ENCODE measurements at places on chromosomes 6 and 20.

DNA sequence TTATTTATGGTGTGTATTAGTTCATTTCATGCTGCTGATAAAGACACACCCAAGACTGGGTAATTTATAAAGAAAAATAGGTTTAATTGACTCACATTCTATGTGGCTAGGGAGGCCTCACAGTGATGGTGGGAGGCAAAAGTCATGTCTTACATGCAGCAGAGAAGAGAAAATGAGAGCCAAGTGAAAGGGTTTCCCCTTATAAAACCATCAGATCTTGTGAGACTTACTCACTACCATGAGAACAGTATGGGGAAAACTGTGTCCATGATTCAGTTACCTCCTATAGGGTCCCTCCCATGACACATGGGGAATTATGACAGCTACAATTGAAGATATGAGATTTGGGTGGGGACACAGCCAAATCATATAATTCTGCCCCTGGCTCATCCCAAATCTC lies 150.0 kb upstream of the AHI1 start:
- DNase-seq: no peak

GRCh38 chr6:81480139-81480538 lies 272.3 kb downstream of the TENT5A start:
- no peak for DNase-seq

- no peak for DNase-seq
These were observed 57.5 kb downstream of the SNRNP48 start for GRCh38 chr6:7647504-7647903.

- no peak for DNase-seq
These were observed 108.4 kb downstream of the JAG1 start for GRCh38 chr20:10565191-10565921.

DNA sequence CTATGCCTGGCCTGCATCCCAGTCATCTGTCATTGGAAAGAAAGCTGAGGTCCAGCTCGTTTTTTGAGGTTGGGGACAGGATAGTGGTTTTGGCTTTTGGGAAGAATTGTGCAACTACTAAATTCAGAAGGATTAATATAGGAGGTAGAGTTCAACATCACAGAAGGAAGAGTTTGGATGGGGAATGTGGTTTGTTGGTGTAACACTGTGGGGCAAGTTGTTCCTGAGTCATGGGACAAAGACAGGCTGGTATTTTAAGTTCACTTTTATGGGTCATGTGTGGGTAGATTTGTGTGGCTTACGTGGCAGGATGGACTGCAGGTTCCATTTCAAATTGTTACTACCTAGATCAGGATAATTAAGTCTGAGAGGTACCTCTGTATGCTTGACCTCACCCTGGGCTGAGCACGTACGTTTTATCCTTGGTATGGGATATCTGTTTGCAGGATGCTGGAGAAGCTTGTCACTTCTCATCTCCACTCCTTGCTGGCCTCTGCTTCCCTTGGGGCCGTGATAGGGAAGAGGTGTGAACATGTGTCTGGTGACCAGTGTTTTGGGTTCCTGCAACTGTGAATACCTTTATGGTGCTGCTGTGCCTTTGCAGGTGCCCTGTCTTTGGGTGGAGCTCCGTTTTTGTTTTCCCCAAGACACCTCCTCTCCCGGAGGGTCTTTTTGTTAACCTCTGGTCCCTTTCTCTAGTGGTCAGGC lies 177.6 kb downstream of the JARID2 start:
- no peak for DNase-seq

- no peak for DNase-seq
These were observed 188.0 kb upstream of the TENT5A start for GRCh38 chr6:81940451-81940985.

DNA sequence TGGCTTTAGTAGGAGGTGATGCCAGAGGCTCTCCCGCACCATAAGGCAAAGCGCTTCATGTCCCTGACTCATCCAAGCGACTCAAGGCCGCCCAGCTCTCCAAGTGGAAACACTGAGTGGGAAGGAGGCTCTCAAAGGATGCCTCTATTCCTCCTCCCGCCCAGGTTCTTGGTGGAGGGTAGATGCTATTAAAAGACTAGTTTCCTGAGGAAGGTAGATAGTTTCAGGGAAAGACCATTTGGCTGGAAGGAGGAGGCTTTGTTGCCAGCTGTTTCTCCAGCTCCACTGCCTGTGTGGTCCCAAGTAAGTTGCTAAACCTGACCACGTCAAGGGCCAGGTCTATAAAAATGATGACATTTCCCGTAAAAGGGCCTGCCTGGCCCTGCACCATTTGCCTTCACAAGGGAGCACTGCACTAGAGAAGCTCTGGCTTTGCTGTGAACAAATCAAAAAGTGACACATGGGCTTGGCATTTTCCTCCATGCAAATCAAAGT lies 48.2 kb downstream of the GMDS start:
- no peak for DNase-seq

- DNase-seq: no peak
These were observed 176.6 kb upstream of the PTPRK start for GRCh38 chr6:128696691-128697689.

DNA sequence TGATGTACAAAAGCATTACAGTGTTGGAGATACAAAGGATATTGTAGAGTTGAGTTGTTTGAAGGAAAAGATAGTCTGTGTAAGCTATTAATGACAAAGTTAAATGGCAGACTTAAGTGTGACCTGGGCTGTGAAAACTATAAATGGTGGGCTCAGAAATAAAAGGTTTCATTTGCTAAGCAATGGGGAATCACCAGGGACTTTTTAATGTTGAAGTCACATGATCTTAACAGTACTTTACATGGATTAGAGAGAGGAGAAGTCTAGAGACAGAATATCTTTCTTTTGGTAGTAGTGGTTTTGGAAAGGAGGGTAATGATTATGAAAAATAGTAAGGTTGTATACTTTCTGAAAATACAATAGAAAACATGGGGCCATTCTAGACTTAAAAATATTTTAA lies 67.1 kb downstream of the SCAF8 start:
- no peak for DNase-seq

- DNase-seq: no peak
These were observed 53.2 kb downstream of the IRF4 start for GRCh38 chr6:444653-445275.

- no peak for DNase-seq
These were observed 39.9 kb downstream of the TMC2 start for GRCh38 chr20:2576317-2576727.

- DNase-seq: no peak
These were observed 77.2 kb upstream of the MC3R start for GRCh38 chr20:56171087-56172012.

GRCh38 chr6:84665401-84665800 lies 99.0 kb downstream of the TBX18 start:
- no peak for DNase-seq

GRCh38 chr20:50624351-50625016 lies 66.9 kb downstream of the RIPOR3 start:
- no peak for DNase-seq

DNA sequence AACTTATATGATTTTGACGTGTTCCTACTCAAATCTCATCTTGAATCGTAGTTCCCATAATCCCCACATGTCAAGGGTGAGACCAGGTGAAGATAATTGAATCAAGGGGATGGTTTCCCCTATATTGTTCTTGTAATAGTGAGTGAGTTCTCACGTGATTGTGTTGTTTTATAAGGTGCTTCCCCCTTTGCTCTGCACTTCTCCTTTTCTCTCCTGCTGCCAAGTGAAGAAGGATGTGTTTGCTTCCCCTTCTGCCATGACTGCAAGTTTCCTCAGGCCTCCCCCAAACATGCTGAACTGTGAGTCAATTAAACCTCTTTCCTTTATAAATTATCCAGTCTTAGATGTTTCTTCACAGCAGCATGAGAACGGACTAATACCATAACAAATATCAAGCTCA lies 83.2 kb downstream of the MANEA start:
- DNase-seq: no peak

DNA sequence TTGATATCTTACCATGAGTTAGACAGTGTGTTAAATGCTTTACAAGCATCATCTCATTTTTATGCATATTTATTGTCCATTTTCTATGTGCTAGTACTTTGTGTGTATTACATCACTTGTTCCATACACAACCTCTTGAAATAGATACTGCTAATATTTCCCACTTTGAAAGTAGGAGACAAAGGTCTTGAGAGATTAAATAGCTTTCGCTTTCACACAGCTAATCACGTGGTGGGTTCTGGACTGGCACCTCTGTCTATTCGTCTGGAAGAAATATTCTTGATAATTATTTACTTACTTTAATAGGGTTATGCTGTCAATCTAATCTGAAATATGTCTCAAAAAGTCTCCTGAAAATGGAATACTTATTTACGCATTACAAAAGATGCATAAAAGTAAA lies 30.2 kb downstream of the EPHA7 start:
- DNase-seq: no peak

DNA sequence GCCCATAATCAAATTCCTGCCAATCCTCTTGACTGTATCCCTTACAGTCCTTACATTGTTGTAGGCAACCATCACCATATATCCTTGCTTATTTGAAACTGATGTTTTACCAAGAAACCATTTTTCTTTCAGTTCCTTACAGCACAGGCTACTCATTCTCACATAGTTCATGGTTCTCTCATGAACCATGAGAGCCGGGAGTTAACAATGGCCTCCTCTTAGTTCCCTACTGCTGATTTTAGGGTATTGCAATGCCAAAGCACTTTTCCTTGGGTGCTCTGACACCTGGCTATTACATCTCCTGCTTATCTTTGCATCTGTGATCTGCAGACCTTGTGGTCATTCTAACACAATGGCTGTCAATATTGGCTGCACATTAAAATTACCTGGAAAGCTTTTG lies 133.4 kb downstream of the MYB start:
- DNase-seq: no peak

- no peak for DNase-seq
These were observed 26.8 kb downstream of the CST8 start for GRCh38 chr20:23517719-23518118.

DNA sequence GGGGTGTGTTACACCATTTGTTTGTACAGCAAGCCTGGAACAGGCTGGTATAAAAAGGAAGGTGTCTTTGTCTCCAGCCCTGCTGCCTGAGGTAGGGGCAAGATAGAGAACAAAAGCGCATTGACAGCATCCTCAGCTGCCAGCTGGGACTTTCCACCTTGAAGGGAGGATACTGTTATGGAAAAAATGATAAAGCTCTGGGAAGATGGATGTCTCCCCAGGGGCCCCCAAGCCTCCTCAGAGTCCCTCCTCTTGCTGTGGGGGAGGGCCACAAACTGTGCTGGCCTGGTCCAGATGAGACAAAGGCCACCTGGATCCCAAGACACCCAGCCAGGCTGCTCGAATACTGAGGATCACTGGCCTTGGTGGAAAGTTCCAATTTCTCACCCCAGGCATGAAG lies 13.0 kb downstream of the REM1 start:
- no peak for DNase-seq

GRCh38 chr6:36815962-36816735 lies 23.1 kb downstream of the CPNE5 start:
- DNase-seq: no peak

DNA sequence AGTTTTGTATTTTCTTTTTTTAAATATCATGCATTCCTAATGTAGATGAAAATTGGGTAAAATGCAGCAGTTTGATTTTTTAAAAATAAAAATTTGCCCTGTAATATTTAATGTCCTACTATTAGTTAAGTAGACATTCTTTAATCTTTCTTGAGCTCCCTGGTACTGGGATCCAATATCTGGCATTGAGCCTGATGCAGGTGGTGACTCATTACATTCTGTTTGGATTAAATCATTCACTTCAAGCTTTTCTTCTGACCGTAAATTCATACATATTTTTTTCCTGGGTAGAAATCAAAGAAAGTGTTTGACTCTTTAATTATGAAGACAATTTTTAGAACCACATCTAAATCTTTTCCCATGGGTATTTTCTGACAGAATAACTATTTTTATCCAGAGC lies 768.8 kb upstream of the SLC35B3 start:
- DNase-seq: no peak

- no peak for DNase-seq
These were observed 44.1 kb downstream of the IRF4 start for GRCh38 chr6:435441-436307.

GRCh38 chr20:19288061-19288460 lies 75.6 kb downstream of the SLC24A3 start:
- DNase-seq: no peak

- DNase-seq: no peak
These were observed 714.8 kb downstream of the DHX35 start for GRCh38 chr20:39676857-39677391.

DNA sequence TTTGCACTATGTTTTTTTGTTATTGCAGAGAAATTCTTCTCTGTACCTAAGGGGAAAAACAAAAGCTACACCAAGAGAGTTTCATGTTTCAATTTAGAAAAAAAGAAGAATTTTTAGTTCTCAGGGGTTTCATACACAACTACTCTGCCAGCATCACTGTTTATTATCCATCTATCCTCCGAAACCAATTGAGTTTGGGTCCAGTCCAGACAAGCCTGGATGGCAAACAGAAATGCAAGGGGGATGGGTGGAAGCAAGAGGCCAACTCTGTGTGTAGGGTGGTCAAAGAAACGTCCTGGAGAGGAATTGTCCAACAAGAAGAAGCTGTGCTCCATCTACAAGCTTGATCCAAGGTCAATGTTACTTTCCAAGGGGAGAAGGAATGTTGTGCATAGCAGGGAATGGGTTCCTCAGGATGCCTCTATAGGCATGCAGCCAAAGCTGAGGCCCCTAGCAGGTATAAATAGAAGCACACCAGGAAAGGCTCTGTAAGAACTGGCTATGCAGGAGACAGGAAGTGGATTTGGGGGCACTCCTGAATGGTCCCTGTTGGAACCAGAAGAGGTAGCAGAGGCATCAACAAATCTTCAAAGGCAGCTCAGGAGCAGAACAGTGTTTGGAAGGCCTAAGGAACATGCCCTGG lies 64.4 kb downstream of the FILIP1 start:
- no peak for DNase-seq

DNA sequence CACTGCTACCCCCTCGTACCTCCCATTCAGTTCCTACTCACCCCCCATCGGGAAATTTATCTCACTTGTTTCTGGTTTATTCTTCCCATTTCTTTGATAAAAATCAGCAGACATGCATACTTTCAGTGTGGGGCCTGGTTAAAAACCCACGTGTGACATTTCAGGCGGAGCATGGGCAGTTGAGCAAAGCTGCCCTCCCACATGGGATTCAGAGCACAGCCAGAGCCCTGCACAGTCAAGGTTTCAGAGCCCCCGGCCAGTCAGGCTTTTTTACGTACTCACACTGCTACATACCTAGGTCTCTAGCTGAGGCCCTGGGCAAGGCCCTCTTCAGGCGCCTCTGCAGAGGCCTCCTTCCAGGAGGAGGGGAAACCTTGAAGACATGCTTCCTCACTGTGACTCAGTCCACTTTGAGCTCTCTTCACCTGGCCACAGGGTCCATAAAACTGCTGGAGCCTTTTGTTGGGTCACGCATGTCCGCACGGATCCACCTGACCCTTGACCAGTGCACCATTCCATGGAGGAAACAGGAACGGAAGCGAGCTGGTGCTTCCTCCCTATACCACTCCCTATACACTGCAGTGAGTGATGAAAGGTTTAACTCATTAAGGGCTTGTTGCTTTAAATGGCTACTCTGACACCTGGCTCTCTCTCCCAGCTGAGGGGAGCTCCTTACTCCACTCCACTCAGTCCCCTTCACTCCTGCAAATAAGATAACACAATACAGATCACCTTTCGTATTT lies 713.3 kb downstream of the PRKN start:
- DNase-seq: no peak

GRCh38 chr6:149766156-149766769 lies 16.7 kb downstream of the PCMT1 start:
- no peak for DNase-seq

All from stimulated activated CD8-positive, alpha-beta memory T cell treated with anti-CD3 and anti-CD28 coated beads, Interleukin-12 subunit alpha, Interleukin-12 subunit beta, amount 100 ng/mL, for 4 hours (primary cell).